ENCODE measurements at places on chromosomes 1 and 21.

DNA sequence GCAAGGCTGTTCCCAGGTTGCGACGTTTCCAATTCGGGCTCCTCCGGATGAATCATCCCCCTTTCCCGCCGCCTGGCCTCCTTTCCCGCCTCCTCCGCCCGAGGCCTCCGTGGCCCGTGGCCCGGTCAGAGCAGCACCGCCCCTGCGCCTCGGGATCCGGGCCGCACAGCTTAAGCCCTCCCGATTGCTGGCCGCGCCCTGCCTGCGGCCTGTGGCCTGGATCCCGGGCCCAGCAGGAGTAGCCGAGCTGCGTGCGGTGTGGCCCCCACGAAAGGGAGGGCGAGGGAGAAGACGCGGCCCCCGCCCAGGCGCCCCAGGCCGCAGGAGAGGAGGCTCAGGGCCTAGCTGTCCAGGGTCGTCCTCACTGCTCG lies 1.0 kb downstream of the TMEM200B start:
- DNase-seq = peak; percentile 18

DNA sequence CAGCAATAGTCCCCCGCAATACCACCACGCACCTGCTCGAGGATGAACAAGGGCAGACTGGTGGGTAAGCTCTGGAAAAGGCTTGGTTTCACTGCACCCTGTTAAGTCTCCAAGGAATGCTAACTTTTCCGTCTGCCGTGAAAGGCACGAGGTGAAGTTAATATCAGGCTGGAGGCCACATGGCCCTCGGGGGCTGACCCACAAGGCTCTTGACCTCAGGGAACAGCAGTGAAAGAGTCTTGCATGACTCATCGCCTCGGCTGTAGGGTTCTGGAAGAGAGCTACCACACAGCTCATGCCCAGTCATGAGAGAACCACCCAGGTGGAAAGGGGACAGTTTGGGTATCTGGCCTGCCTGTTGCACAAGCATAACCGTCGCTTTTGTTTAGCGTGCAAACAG lies 24.7 kb downstream of the SCCPDH start:
- DNase-seq = no peak

GRCh38 chr1:244387415-244387814 lies 64.3 kb downstream of the ADSS2 start:
- no peak for DNase-seq

- no peak for DNase-seq
Measured at GRCh38 chr1:36199934-36200741, 24.1 kb upstream of the THRAP3 start.

GRCh38 chr1:118021668-118022067 lies 92.1 kb downstream of the WDR3 start:
- DNase-seq = no peak

GRCh38 chr1:151516031-151516511 lies 4.9 kb downstream of the CGN start:
- DNase-seq = no peak

DNA sequence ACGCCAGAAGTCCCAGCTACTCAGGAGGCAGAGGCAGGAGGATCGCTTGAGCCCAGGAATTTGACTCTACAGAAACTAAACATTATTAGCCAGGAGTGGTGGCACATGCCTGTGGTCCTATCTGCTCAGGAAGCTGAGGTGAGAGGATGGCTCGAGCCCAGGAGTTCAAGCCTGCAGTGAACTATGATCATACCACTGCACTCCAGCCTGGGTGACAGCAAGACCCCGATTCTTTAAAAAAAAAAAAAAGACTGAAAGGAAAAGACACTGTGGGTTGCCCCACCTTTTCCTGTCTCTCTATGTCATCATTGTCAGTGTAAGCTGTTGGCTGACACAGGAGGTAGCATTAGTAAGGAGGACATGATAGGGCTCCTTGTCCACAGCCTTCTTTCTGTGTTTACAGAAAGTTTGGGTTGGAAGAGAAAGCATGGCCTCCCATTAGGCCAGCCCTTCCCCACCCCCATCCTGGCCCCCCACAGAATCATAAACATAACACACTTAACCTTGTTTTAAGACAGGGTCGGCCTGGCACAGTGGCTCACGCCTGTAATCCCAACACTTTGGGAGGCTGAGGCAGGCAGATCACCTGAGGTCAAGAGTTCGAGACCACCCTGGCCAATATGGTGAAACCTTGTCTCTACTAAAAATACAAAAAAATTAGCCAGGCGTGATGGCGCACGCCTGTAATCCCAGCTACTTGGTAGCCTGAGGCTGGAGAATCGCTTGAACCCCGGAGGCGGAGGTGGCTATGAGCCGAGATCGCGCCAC lies 20.6 kb upstream of the RCAN3 start:
- DNase-seq = no peak

DNA sequence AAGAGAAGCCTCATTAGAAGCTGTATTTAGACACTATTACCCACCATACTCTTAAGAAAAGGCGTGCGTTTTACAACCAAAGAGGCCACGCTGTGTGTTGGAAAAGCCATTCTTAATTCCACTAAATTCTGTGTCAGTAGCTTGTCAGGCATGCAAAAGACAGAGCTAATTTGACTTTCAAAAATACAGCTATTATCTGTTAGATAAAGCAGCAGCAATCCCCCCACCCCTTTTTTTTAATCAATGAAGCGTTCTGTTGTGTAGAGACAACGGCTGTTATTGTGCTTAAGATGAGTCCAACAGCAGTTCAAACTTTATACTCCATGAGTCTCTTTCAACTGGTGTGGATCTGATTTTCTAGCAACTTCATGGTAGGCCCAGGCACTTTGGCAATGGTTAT lies 43.5 kb downstream of the PLA2G4A start:
- DNase-seq = no peak

DNA sequence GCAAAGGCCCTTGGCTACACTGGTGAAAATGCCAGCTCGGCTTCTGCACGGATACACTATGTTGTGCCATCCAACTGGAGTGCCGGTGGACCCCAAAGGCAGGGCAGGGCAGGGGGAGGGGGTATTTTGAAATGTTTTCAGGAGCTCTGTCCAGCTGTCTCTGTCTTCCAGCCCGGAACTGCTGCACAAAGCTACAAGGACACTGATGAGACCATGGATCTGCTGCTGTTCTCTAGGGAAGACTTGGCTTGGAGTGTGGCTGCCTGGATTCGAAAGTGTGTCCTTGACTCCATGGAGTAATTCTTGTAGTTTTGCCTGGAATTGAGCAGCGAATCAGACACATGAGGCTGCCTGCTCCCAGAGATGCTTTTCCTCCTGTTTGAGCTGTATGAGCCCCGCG lies 42.4 kb downstream of the TTC39A start:
- DNase-seq = no peak

GRCh38 chr1:36279110-36279788 lies 26.9 kb upstream of the SH3D21 start:
- no peak for DNase-seq

- peak; percentile 69 for DNase-seq
Measured at GRCh38 chr1:223845037-223845809, 524 bp downstream of the TP53BP2 start.

DNA sequence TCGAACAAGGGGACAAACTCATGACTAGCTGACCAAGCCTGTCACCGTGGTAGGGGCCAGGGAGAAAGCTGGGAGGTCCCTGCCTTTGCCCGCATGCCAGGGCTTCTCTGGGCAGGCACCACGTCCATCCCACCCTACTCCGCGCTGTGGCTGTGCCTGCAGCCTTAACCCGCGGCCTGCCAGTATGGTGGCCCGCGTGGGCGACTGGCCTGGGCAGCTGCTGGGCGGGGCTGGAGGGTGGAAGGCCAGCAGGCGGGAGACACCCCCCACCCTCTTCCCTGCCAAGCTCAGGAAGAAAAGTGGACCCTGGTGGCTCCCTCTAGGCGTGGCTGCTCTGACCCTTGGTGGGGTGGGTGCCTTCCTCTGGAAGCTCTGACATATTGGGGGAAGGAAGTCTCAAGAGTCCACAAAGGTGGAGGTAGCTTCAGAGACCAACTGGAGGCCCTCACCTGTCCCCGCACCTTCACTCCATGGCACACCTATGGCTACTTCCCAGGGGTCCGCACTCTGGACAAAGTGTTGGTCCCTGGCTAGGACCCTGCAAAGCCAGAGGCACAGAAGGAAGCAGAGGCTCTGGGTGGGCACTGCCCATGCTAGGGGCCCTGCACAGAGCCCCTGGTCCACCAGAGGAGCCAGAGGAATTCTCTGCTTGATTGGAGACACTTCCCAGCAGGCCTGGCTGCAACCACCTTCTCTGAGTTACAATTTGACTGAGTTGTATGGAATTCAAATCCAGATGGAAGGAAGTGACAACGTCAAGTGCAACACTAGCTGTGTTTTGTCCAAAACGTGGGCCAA lies 3.3 kb upstream of the SKI start:
- no peak for DNase-seq

GRCh38 chr1:3000214-3000613 lies 21.1 kb upstream of the ACTRT2 start:
- no peak for DNase-seq

- no peak for DNase-seq
Measured at GRCh38 chr1:52926864-52927211, 238 bp upstream of the SCP2 start.

DNA sequence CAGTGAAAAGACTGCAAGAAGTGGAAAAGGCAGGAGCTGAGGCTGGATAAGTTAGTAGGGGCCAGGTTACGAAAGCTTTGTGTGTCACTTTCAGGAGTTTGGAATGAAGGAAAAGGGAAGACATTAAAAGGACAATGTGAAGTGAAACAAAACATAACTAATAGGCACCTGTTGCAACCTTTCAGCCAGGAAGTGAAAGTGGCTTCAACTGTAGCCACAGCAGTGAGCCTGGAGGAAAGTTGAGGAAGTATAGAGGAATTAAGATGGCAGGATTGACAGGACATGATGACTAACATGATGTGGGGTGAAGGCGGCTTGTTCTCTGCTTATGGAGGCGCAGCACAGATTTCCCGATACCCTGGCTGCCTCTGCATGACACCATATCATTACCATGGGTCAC lies 68.9 kb downstream of the C4BPA start:
- no peak for DNase-seq

- DNase-seq = no peak
Measured at GRCh38 chr1:201020721-201021629, 2.5 kb downstream of the KIF21B start.

GRCh38 chr1:60620087-60620486 lies 462.3 kb upstream of the NFIA start:
- DNase-seq = no peak

DNA sequence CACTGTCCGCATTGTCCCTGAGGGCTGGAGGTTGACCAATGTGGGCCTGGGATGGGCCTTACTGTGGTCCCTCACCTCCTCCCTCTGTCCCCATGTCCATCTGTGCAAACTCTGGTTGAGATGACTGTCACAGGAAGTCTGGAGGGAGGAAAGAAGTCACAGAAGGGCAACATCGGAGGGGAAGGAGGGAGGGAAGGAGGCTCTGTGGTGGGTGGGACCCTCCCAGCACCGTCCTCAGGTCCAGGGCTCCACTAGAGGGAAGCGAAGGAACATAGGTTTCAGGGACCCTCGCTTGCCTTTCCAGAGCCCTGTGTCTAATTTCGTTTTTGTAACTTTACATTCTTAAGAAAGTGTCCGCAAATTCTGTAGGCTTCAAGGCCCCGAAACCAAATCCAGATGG lies 111.3 kb upstream of the SLC44A3 start:
- no peak for DNase-seq

GRCh38 chr1:230610589-230610988 lies 31.7 kb upstream of the COG2 start:
- DNase-seq = no peak

DNA sequence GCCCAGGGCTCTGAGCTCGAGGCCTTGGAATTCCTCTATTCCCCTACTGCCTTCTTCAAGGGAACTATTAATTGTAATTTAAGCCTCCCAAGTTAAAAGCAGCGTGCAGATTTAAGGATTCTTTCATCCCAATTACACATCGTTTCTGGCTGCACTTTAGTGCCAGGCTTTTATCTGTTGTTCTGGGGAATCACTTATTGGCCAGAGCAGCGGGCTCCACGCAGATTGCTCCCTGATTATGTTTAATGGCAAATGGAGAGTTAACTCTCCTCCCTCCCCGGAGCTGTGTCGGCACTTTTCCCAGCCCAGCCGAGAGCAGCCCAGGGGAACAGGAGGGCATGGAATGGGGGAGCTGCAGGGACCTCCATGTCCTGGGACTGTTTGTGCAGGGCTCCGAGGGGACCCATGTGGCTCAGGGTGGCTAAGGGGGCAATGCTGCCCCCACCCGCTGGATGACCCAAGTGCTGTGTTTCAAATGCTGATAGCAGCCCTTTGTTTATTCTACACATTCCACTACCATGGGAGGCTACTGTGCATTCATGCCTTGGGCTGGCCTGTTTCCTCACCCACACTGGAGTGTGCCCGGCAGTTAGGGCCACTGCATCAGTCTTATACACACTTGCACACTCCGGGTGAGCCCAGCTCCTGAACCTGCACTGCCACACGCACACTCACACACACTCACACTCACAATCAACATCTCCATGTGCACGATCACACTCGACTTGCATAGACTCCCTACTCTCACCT lies 93.3 kb upstream of the POU3F1 start:
- DNase-seq = no peak

- DNase-seq = no peak
Measured at GRCh38 chr1:103416681-103417286, 108.7 kb upstream of the RNPC3 start.

DNA sequence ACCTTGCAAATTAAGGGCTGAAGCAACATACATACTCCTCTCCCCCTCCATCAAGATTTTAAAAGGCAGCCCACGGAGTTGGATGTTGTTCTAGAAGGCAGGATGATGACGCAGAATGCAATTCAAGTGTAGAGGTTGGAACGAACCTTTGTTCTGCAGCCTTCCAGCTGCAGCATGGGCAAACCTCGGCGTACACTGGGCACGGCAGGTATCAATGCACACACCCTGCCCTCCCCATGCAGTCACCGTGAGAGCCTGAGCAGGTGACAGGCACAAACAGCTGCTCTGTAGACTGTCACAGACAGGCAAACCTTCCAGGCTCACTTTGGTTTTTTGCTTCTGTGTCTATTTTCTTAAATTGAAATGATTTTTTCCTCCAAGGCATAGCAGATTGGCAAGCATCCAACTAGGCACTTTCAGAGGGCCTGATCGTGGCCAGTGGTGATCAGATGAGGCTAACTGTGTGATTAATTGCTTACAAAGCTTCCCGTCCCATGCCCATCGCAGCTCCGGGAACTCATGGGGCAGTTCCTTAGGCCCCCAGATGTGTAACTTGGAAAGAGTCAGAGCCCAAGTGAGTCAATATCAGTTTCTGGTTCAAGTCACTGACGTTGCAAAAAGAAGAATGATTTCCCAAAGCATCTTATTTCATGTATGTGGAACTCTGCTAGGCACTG lies 82.3 kb downstream of the ITPKB start:
- no peak for DNase-seq

DNA sequence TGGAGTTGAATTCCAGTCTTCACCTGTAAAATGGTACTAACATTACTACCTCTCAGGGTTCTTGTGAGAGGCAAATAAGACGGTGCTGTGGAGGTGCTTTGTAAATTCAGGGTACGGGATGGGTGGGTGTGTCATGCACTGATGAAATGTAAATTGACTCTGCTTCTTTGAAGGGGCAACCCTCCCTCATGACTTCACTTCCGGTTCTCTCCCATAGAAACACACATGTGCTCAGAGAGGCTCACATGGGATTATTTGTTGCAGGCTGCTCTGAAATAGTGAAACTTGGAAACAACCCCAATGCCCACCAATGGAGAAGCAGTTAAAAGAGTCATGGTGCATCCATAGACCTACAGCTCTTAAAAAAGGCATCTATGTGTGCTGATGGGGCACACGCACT lies 44.9 kb upstream of the SCMH1 start:
- DNase-seq = no peak

Data from memory B cell (primary cell).